H7 (cell line): ENCODE measurements at places on chromosomes 13 and 19. TPM values are rescaled to one million over a fixed set of nuclear protein-coding genes. Genes with fewer than 3 reads are reported as not detected.
A peak's percentile ranks its signal among the peaks of the same experiment; 100 is the strongest.

SLC25A41 gene
- 0.11 and 1.2 TPM in 2 replicates for total RNA-seq

ZNF135 gene
- 0.07 TPM in 1 of 2 replicates, not detected in the other for total RNA-seq

TEX29 gene
- total RNA-seq, result 0.22 TPM in 1 of 2 replicates, not detected in the other

TSHZ3 gene
- 2.0 and 2.7 TPM in 2 replicates for total RNA-seq

DNA sequence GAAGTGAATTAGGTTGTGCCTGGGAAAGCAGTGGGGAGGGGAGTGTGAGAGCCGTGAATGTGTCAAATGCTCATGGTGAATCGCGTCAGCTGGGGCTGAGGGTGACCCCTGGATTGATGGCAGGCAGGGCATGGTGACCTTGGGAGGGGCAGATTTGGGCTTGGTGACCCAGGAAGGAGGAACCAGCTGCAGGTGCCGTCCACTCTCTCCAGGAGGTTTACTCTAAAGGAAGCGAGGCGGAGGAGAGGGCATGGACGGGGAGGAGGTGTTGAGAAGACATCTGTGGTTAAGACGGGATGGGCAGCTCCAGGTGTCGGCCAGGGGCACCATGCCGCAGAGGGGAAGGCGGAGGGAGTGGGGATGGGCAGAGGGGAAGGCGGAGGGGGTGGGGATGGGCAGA is 28.7 kb downstream of the TMEM255B start:
- peak; percentile 55 for DNase-seq

DNA sequence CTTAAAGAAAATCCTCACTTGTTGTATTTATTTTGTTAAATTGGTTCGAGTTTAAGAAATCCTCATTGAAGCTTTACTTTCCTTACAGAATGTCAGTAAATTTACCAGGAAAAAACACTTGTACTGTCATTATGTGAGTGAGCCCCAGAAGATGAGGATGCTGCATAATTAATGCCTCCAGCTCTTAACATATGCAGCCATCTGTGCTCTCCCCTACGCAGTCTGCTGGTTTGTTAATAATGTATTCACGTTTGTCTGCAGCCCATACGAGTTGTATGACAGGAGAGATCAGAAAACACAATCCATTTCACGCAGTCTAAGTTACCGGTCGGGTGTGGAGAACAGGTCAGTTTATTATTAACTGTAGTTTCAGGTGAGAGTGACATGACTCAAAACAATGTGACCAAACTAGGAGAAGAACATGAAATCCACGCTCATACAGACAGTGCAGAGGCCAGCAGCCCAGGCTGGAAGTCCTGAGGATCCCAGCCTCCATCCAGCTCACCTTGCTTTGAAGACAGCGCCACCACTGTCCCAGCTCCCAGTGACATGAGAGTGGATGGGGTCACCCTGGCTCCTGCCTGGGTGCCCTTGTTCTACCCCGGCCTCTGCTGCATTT is 19.8 kb upstream of the ATP11A start:
- no peak for DNase-seq

DNA sequence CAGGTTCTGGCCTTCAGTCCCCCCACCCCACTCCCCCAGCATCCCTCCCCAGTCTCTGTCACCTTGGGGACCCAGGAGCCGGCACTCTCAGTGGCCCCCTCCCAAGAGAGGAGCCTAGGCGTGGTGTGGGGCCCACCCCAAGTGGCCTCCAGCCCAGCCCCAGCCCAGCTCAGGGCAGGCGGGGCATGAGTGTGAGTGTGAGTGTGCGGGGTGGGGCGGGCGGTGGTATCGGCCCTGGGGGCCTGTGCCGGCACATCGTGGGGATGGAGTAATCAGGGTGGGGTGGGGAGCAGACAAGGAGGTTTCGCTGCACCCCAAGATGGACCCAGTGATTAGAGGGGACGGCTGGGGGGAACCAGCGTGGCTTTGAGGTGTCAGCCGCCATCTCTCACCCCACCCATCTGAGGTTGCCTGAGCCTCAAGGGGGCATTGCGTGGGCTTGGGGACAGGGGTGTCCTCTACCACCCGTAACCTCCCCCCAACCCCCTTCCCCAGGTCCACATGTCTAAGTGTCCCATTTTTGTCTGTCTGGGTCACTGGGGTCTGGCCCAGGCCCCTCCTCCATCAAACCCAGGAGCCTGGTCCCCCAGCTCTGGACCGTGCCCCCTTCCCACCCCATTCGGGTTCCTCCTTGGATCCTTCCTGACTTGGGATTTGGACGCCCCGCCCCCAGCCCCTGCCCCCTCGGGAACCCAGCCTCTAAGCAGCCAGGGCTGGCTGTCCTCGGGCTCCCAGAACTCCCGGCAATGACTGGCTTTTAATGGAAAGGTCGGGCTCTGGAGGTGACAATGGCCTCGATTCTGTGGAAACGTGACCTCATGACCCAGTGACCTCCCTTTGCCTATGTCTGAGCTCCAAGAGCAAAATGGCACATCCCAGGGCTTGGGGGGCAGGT is 6.9 kb upstream of the SULT2B1 start:
- peak; percentile 88 for DNase-seq

GRCh38 chr13:50760751-50761150 is 82.7 kb downstream of the DLEU7 start:
- no peak for DNase-seq

- no peak for DNase-seq
Observed at GRCh38 chr13:25977671-25978070, 74.1 kb downstream of the SHISA2 start.
